ENCODE measurements at places on chromosomes 6 and 20.

GRCh38 chr20:34201531-34201930 lies 39.7 kb upstream of the ASIP start:
- DNase-seq = no peak

DNA sequence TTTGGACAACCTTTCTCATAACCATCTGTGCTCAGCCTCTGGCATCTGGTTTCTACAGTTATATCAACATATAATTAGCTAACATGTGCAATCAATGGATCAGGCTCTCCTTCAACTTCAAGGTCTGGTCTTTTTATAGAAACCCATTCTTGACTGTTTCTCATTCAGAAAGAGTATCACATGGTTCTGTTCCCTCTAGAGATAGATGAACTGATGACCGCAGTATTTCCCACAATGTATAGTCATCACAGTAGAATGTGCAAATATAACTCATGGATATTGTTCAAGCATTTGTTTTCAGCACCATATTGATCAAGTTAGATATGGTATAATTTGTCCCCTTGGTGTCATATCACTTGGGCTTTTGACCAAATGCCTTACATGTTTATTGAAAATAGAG lies 656.2 kb downstream of the FRK start:
- DNase-seq = no peak

- DNase-seq = no peak
Observed at GRCh38 chr20:58071991-58072390, 156.5 kb downstream of the ANKRD60 start.

- no peak for DNase-seq
Observed at GRCh38 chr6:108673602-108674001, 112.9 kb downstream of the FOXO3 start.

DNA sequence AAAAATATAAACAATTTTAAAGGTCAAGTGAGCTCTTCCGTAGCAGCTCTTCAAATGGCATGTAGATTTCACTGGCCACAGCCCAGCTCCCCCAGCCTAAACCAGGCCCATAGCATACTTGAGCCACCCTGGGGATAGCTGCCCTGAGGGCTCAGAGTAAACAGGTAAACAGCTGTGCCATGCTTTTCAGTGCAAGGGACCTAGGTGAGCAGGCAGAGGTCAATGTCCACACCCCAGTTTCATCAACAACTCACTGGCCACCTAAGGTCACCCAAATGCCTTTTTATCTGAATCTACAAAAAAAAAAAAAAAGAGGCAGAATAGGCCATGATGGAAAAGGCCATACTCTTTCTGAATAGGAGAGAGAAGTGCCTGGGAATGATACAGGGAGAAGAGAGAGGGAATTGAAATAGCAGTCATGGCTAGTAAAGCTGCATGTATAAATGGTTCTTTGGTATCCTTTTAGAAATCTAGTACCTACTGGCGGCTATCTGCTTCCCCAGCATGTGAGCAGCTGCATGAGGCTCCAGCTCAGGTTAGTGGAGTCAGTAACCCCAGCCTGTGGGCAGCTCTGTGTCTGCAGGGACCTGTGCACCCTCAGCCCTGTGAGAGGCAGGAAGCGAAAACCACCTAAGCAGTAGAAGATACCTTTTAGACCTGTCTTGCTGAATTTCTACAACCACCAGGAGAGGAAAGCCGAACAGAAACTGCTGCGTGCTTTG lies 77.0 kb downstream of the FOXA2 start:
- no peak for DNase-seq

GRCh38 chr6:139386404-139386803 lies 12.0 kb upstream of the CITED2 start:
- no peak for DNase-seq

DNA sequence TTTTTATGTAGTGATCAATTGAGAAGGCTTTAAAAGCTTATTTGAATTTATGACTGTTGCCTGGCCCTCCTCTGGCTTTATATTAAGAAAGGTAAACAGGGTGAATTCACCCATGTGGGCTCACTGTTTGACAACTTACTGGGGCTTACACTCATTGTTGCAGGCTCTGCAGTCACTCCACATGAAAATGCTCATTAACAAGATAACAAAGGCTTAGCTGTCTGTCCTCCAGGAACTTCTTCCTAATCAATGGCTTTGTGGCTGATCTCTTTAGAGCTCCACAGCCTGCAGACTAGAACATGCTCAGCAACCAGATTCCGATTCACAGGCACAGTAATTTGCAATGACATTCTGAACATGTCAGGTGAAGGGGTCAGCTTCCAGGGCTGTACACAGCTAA lies 323.2 kb upstream of the MAN1A1 start:
- no peak for DNase-seq

GRCh38 chr6:87900160-87900698 lies 147.4 kb upstream of the SPACA1 start:
- no peak for DNase-seq

- DNase-seq = no peak
Observed at GRCh38 chr6:1915226-1915625, 305.5 kb downstream of the FOXC1 start.

- DNase-seq = no peak
Observed at GRCh38 chr6:11393713-11394627, 143.6 kb upstream of the TMEM170B start.

GRCh38 chr6:24223115-24223919 lies 97.3 kb downstream of the NRSN1 start:
- no peak for DNase-seq

- no peak for DNase-seq
Observed at GRCh38 chr20:63978319-63979228, 868 bp downstream of the SAMD10 start.

GRCh38 chr6:17493286-17493685 lies 99.9 kb downstream of the CAP2 start:
- no peak for DNase-seq

DNA sequence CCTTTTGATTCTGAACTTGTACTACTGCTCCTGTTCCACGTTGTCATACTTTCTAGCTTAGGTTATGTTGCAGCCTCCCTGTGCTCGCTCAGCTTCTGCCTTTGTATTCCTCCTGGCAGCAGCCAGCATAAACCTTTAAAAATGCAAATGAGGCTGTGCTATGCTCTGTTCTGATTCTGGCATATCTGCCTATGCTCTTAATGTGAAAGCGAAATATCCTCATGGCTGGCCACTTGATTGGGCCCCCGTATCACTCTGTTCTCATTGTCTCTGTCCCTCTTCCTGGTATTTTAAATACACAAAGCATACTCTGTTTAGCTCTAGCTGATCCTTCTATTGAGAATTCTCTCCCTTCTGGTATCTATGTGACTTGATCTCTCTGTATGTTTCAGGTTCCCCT lies 139.0 kb downstream of the JARID2 start:
- DNase-seq = no peak

DNA sequence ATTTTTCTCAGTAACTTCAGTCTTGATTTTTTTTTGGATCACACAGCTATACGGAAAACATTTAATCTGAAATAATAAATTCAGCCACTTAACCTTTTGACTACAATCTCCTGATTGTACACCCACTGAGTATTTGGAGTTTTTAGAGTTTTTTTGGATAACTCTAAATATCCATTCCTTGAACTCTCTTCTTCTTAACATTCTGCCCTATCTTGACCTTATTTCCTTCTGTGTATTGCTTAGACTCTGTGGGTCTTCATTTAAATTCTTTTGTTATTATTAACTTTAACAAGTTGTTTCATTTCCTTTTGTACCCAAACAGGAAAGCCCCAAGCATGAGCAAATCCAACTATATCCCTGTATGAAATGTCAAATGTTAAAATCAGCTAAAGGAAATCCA lies 170.2 kb upstream of the PTCHD4 start:
- DNase-seq = no peak

- no peak for DNase-seq
Observed at GRCh38 chr20:56002908-56003800, 2.2 kb downstream of the CBLN4 start.

- DNase-seq = no peak
Observed at GRCh38 chr6:16533721-16534136, 227.5 kb downstream of the ATXN1 start.

DNA sequence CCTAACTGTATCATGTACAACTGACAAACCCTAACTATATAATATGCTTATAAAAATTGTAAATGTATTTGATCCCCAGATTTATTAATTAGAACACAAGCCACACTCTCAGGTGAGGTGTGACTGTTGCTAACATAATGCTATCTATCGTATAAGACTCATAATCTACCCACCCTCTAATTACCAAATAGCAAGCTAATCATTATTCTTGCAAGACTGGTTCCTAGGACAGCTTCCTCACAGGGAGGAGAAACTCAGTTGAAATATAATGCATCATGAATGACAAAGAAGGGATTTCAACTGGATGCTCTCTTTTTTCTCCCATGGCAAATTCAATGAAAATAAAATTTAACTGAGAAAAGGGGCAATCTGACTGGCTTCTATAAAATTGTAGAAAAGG lies 35.4 kb downstream of the ELOVL4 start:
- no peak for DNase-seq

DNA sequence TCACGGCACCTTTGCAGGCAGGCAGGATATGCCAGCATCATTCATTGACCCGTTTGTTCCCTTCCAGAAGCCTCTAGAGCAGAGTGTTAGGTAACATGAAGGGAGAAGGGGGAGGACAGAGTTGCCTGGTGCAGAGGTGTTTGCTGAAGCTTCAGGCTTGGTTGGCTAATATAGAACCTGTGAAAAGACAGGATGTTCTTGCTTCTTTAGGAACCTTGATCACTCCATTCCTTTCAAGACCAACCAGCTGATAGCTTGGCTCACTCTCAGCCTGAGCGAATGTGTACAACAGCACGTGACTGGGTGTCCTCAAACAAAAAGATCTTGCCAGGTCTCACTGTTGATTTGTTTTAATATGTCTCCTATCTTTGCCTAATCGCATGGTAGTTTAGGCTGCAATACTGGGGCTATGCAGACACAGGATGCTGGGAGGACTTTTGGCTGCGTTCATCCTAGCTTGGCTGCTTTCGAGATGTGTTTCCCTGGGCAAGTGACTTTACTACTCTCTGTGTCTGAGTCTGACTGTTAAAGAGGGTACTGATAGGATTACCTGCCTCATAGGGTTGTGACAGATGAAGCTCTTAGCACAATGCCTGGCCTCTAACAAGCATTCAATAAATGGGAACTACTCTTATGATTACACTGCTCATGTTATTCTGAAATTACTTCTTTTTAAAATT lies 16.0 kb downstream of the SHLD1 start:
- no peak for DNase-seq

GRCh38 chr6:116159782-116160524 lies 34.0 kb upstream of the COL10A1 start:
- no peak for DNase-seq

DNA sequence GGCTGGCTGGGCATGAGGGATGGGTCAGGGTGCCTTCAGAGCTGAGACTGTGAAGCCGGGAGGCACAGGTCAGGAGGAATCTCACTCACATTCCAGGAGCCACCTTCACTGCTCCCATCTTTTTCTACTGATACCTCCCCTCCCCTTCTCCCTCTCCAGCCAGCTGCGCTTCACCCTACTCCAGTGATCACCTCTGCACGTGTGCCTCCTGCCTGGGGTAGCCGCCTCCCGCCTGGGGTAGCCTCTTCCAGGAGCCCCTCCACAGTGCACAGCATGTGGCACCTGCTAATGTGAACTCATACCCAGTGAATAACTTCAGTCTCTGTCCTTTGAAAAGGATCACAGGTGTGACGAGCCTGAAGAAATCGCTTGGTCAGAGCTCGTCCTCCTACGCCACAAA lies 232.6 kb downstream of the TMEM242 start:
- DNase-seq = no peak

GRCh38 chr20:41392295-41392694 lies 25.7 kb upstream of the EMILIN3 start:
- no peak for DNase-seq

DNA sequence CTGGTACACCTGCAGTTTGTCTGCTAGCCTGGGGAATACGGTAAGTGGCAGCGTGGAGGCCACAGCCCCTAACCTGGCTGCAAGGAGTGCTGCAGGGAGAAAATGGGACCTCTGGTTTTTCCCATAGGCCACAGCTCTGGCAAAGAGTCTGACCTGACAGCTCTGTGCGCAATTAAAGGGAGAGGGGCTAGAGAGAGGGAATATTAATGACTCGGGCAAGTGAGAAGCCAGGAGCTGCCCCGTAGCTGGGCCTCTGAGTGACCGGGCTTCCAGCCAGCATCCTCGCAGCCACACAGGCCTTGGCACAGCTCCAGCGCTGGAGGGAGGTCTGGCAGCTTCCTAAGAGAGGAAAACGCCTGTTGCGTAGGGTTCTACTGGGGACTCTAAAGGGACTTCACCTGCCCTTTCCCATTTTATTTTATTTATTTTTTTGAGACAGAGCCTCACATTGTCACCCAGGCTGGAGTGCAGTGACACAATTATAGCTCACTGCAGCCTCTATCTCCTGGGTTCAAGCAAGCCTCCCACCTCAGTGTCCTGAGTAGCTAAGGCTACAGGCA lies 18.2 kb upstream of the OCSTAMP start:
- no peak for DNase-seq

GRCh38 chr6:121837545-121838229 lies 402.2 kb downstream of the GJA1 start:
- no peak for DNase-seq

GRCh38 chr6:86526238-86526637 lies 411.1 kb upstream of the HTR1E start:
- DNase-seq = no peak

GRCh38 chr6:70638468-70638867 lies 29.2 kb upstream of the SMAP1 start:
- no peak for DNase-seq

- no peak for DNase-seq
Observed at GRCh38 chr6:121688974-121689373, 253.5 kb downstream of the GJA1 start.

DNA sequence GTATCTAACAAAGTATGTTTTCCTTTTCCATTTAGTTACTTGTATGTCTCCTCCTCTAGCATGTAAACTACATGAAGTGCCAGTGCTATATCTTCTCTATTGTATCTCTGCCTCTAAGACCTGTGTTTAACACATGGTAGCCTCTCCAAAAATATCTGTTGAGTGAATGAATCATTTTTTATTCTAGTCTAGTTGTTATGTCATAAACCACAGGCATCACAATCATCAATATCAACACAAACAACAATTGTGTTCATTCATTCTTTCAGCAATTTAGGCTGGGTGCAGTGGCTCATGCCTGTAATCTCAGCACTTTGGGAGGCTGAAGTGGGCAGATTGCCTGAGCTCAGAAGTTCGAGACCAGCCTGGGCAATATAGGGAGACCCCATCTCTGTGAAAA lies 111.6 kb upstream of the EYA4 start:
- no peak for DNase-seq

GRCh38 chr6:25175196-25175595 lies 104.0 kb upstream of the CARMIL1 start:
- peak; percentile 5 for DNase-seq

- DNase-seq = no peak
Observed at GRCh38 chr6:44024574-44025219, 102.6 kb downstream of the MRPL14 start.

- DNase-seq = no peak
Observed at GRCh38 chr6:35061102-35061615, 80.0 kb downstream of the TCP11 start.

DNA sequence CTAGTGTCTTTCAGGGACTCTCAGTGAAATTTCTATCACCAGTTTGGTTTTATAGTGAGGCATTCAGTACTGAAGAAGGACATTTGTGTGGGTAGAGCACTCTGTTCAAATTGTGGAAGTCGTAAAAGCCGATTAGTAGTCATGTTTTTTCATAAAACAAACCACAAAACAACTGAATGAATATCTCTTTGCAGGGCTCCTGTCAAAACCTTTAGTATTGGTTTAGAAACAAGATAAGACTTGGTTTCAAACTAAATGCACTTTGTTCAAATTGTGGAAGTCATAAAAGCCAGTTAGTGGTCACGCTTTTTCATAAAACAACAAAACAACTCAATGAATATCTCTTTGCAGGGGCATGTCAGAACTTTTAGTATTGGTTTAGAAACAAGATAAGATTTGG lies 23.8 kb downstream of the ADGRF4 start:
- no peak for DNase-seq

- no peak for DNase-seq
Observed at GRCh38 chr6:111468329-111469012, 14.5 kb downstream of the REV3L start.

Measured in bone marrow (tissue), 2 donors.